ENCODE measurements at places on chromosomes 2 and 18.
A peak's percentile ranks its signal among the peaks of the same experiment; 100 is the strongest.

DNA sequence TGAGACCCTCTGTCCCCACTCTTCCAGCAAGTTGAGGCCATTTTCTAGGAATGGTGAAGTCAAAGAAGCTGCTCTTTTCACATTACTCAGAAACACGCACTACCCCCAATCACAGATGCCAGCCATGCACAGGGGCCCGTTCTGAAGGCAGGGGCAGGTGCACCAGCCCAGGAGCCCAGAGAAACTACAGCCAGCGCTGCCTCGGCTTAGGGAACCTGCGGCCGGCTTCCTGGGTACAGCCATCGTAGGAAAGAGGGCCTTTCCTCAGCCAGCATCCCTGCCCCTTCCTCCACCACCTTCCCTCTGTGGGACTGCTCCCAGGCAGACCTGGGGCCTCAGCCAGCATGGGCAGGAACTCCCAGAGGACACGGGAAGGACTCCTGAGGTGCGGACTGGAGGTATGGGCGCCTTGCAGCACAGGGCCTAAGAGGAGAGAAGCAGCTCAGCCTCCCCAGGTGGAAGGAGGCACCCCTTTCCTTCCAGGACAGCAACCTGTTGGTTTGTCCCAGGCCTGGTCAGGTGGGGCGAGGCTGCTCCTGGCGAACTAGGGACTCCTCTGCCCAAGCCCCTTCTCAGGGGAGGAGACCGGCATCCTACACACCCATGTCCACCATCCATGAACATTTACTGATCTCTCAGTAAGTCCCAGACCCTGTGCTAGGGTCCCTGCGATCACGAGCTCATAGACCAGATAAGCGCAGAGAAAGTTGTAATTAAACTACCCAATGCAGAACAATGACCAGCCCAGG, 99.0 kb upstream of the ID2 start:
- no peak for DNase-seq

DNA sequence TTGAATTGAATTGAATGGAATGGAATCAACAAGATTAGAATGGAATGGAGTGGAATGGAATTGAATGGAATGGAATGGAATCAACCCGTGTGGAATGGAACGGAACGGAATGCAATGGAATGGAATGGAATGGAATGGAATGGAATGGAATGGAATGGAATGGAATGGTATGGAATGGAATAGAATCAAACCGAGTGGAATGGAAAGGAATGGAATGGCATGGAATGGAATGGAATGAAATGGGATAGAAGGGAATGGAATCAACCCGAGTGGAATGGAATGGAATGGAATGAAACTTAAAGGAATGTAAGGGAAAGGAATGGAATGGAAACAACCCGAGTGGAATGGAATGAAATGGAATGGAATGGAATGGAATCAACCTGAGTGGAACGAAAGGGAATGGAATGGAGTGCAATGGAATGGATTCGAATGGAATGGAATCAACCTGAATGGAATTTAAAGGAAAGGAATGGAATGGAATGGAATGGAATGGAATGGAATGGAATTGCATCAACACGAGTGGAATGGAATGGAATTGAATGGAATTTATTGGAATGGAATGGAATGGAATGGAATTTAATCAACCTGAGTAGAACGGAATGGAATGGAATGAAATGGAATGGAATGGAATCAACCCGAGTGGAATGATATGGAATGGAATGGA, 1146.6 kb downstream of the RPIA start:
- DNase-seq: no peak

- DNase-seq: no peak
These were observed 138.2 kb downstream of the CABLES1 start for GRCh38 chr18:23273443-23273966.

- DNase-seq: no peak
These were observed 392.1 kb upstream of the RAB12 start for GRCh38 chr18:8217051-8217564.

DNA sequence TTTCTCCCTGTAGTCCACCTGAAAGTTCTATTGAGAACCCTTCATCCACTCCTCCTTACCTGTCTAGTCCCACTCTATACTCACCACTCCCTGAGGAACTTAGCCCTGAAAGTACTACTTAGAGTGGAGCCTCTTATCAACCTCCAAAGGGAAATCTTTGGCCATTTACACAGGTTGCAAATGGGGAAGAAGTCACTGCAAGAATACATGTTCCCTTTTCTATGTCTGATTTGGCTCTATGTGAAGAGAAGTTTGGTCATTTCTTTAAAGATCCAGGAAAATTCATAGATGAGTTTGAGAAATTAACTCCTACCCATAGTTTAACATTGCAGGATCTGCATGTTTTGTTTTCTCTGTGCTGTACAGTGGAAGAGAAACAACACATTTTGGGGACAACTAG, 22.9 kb upstream of the MGAT4A start:
- no peak for DNase-seq

- no peak for DNase-seq
These were observed 223.8 kb upstream of the LRATD1 start for GRCh38 chr2:14408695-14409094.

DNA sequence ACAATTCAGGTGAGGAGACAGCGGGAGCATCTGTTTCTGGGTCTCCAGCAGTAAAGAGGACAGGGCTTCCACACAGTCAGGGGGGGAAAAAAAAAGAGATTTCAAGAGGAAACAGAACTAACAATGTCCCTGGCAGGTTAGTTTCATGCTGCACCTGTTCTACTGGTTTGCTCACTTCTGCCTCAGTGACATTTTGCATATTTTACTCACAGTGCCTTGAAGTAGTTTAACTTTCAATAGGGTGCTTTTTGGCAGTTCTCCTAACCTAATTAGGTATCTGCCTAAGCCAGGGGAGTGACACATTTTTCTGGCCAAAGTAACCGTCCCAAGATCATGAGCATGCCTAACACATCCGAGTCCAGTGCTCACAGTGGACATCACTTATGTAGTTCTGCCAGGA, 109.0 kb upstream of the ALK start:
- DNase-seq: no peak

DNA sequence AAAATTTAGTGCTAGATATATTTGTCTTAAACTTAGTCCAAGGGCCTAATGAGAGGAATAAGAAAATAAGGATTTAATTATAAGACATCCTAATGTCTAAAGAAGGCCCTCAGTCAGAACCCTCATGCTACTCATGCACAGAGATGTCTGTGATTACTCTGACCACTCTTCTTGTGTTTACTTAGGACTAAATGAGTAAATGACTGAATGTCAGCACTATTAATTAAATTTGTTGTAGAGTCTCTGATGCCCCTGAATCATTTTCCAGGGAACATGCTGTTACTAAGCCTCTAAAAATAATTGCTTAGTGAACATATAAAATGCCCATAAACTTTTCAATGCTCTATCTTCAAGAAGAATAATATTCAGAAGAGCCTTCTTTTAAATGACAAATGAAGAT, 32.4 kb downstream of the GULP1 start:
- no peak for DNase-seq

DNA sequence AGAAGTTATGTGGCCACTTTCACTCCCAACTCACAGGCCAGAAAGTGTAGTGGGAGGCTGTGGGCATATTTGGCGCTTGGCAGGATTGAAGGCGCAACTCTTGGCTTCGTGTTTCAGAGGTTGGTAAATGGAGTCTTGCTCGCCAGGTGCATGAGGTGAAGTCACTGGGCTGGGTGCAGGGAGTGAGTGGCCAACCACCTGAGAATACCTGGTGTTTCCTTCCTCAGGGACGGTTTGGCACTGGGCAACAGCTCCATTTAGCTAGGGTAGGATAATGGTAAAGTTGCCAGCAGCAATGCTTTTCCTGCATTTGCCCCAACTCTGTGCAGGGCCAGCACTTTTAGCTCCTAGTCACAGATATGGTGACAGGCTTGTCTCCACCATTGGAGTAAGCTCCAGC, 115.9 kb downstream of the AGAP1 start:
- no peak for DNase-seq

GRCh38 chr2:96341641-96342040, 6.1 kb downstream of the NCAPH start:
- no peak for DNase-seq

- DNase-seq: no peak
These were observed 244.1 kb downstream of the ACKR3 start for GRCh38 chr2:236813766-236814165.

- no peak for DNase-seq
These were observed 133.8 kb upstream of the LMAN1 start for GRCh38 chr18:59492756-59493421.

GRCh38 chr18:23593720-23594119, 7.4 kb upstream of the NPC1 start:
- peak; percentile 33 for DNase-seq

DNA sequence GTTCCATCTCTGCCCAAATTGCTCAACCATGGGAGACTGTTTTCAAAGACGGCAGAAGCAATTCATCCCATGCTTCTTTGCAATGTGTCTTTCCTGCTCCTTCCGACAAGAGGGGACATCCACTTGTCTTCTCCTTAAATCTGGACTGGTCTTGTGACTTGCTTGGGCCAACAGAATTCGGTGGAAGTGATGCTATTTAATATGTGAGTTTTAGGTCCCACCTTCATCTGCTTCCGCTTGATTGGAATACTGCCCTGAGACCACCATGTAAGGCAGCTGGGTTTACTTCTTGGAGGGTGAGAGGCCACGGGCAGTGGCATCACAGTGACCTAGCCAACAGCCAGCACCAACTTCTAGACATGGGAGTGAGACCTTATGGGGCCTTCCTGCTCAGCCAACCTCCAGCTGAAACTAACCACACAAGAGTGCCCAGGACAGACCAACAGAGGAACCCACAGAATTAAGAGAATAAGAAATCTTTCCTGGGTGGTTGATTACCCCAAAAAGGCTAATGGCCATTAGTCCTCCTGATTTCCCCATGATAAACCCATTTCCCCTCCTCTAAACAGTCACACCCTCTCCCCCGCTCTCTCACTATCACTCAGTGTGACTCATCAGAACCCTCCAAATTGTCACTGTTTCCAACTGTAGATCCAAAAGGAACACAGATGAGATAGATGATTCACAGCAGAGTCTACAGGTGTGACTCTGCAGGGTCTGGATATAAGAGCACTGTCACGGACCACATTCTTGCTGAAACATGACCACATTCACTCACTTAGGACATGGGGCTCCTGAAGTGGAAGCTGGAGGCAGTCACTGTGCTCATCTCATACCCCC, 16.2 kb upstream of the RHOB start:
- no peak for DNase-seq

GRCh38 chr2:156702541-156702940, 266.4 kb downstream of the GPD2 start:
- no peak for DNase-seq

DNA sequence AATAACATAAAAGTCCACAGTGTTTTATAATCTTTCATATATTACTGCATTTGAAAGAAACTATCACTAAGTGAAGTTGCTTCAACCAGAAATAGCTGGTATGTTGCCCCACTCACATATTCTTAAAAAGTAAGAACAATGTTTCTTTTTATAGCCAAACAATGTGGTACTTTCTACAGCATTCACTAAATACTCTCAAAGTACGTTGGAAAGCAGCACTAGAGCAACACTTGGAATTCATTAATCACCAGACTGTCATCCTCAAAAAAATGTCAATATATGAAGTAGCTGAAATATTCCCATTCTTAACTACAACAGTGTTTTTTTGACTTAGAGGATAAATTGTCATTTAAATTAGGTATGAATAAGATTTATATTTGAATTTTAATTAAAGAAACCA, 32.8 kb downstream of the COBLL1 start:
- DNase-seq: no peak

GRCh38 chr2:172516299-172516698, 39.6 kb upstream of the PDK1 start:
- peak; percentile 50 for DNase-seq

- DNase-seq: no peak
These were observed 163.8 kb downstream of the RHBDD1 start for GRCh38 chr2:226999661-227000060.

DNA sequence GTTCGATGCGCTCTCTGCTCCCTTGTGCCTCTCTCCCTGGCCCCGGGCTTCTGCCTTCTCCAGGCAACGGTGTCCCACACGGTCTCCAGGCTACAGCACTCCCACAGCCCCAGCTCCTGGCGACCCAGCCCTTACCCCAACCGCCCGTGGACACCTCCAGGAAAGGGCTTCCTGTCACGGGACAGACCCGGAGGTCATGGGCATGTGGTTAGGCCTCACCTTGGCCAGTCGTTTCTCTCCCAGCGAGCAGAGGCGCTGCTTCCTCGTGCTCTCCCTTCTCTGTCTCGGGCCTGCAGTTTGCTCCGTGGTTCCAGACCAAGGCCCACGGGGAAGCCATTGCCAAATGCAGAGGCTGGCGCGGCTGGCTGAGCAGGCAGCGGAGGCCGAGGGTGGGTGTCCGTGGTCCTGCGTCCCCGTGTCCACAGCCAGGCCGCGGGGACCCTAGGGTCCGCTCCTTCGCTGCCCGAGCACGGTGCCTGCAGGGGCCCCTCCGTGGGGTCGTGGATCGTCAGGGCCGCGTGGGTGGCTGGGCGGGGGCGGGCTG, 61.0 kb upstream of the IL1RL1 start:
- no peak for DNase-seq

GRCh38 chr2:27158468-27158867, 9.7 kb downstream of the TCF23 start:
- DNase-seq: no peak

DNA sequence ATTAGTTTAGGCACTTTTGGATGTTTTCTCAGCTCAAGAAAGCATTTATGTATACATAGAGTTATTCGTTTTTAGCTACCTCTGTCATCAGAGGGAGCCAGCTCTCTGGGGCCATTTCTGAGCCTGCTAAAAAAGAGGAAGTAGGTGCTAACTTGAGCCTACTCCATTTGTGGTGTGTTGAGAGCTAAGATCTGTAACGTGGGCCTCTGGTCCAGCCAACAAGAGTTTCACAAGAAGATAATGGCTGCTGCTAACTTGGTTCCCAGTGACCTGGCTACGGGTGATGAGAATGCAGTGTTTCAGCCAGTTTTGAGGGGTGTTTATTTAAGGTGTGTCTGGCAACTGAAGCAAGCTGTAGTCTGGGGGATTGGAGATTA, 182.5 kb downstream of the PRKCE start:
- DNase-seq: peak; percentile 74

DNA sequence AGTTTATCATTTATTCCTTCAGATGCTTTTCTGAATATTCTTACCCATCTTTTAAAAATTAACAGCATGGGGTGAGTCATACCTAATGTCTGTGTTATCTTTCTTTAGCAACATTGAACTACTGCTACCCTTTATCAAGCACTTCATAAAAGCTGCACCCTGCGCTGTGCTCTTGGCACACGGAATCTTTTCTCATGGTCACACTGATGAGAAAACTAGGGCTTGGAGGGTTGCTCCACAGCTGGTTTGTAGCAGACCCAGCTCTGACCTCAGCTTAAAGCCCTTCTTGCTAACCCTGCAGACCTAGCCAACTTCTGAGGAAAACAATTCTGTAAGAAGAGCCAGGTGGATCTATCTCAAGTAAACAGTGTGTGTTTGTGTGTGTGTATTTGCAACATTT, 106.3 kb downstream of the RNF144A start:
- DNase-seq: no peak

DNA sequence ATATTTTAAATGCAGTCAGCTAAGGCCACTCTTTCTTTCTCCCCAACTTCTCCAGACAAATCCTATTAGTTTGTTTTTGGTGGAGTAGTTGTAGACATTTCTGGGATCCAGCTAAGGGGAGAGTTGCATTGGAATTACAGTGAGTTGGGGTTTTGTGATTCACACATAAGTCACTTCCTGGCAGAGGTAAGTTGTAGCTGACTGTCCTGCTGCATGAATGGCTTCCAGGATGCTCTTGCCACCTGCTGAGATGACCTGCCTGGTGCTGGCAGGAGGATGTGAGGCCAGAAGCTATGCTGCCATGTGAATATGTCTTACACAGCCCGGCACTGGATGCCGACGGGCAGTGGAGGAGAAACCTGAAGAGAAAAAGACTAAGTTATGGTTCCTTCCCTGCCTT, 243.7 kb downstream of the TDRD15 start:
- no peak for DNase-seq

Data from HL-60 (cell line).